Astrocyte (in vitro differentiated cells and primary cell): ENCODE measurements at places on chromosomes 2 and 18. TPM values are rescaled to one million over a fixed set of nuclear protein-coding genes. Genes with fewer than 3 reads are reported as not detected.

- no peak overlapping the region for H3K4me3 ChIP-seq
- H3K4me1 ChIP-seq = no peaks in the 10 kb centered on the region
- H3K36me3 ChIP-seq = no peaks in the 10 kb centered on the region
- no peak overlapping the region for H3K27ac ChIP-seq
- no peak for DNase-seq
Measured at GRCh38 chr18:34189656-34190435, 34.9 kb downstream of the NOL4 start.

GATA6 gene
- 9.4 and 10.9 TPM in 2 replicates for total RNA-seq

GRCh38 chr18:53241161-53241560 lies 901.2 kb downstream of the DCC start:
- no peak overlapping the region for H3K27ac ChIP-seq
- H3K4me1 ChIP-seq = no peaks in the 10 kb centered on the region
- no peaks in the 10 kb centered on the region for H3K36me3 ChIP-seq
- no peaks in the 10 kb centered on the region for H3K27me3 ChIP-seq
- no peak overlapping the region for H3K4me3 ChIP-seq
- no peak for DNase-seq

DNA sequence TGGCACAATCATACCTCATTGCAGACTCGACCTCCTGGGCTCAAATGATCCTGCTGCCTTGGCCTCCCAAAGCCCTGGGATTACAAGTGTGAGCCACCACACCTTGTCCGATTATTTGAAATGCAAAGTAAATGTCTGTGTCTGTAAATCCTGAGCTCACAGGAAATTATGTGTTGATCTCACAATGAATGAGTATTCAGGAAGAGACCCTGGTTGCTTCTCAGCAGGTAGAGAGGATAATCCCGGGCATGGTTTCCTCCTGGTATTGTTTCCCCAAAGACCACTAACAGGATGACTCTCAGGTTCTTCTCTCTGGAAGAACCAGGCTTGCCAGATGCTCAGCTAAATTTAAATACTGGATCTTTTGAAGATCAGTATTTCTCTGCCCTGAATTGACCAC lies 147.6 kb downstream of the LDLRAD4 start:
- no peak overlapping the region for H3K27ac ChIP-seq
- DNase-seq = no peak
- no peaks in the 10 kb centered on the region for H3K36me3 ChIP-seq
- no peak overlapping the region for H3K4me3 ChIP-seq
- peaks cover 7% of the 10 kb centered on the region for H3K27me3 ChIP-seq

PRSS56 gene
- total RNA-seq = not detected in 2 replicates

- H3K4me1 ChIP-seq = peaks cover 22% of the 10 kb centered on the region
- no peaks in the 10 kb centered on the region for H3K36me3 ChIP-seq
- no peak overlapping the region for H3K4me3 ChIP-seq
- H3K27ac ChIP-seq = no peak overlapping the region
Measured at GRCh38 chr2:68974946-68975665, 670 bp downstream of the GKN1 start.

- H3K36me3 ChIP-seq = no peaks in the 10 kb centered on the region
- H3K27me3 ChIP-seq = no peaks in the 10 kb centered on the region
- no peak overlapping the region for H3K4me3 ChIP-seq
Measured at GRCh38 chr2:45728458-45728942, 77.0 kb downstream of the PRKCE start.
